ENCODE measurements at places on chromosomes 5 and 9.

DNA sequence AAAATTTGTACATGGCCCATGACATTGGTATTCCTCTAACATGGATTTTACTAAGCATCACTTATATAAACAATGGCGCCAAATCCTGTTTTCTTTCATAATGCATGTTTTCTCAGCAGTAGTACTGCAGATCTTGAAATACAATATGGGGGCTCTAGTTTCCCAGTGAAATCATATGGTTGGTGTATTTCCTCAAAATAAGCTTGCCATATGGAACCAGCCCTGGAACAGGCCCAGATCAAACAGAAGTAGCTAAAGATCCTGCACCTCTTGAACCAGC is 163.9 kb downstream of the ZNF608 start:
- no peak for DNase-seq

DNA sequence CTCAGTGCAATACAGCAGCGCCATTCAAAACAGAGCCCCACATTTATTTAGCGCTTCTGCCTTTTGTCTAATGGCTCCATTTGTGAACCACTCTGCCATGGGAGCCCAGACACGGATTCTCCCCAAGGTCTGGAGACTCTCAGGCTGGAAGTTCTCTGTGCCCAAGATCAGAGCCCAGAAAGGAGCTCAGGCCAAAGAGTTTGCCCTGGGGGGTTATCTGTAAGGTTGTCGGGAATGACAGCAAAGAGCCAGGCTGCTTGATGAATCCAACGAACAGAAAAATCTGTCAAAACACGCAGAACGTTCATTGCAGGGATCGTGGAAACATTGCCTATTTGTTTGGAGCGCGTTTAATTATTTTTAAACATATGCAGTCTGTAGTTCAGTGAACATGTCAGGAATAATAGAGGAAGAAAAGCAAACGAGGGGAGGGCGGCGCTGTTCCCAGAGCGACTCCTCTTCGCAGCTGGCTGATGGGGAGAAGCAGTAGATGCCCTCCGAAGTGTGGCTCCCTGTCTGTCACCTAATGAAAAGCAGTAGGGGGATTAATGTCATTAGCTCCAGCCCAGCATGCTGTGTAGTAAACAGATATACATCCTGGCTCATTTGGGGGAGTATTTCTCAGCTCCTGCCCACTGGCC is 464.9 kb upstream of the MPDZ start:
- DNase-seq: no peak

GRCh38 chr5:14156650-14157492 is 13.7 kb downstream of the TRIO start:
- no peak for DNase-seq

DNA sequence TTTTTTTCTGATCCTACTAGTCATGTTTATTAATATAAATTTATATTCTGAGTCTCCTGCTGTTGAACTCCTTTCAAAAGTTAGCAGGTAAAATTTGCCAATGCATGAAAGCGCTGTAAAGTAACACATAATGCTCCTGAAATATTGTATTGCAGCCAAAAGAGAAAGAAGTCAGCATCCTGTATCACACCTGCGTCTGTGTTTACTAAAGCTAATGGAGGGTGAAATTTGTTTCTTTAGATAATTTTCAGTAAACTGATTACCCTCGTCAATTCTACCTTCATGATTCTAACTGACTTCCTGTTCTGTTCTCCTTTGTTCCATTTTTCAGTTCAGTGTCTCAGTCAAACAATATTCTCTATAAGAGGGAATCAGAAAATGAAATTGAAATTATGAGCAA is 415.4 kb downstream of the CDH9 start:
- no peak for DNase-seq

DNA sequence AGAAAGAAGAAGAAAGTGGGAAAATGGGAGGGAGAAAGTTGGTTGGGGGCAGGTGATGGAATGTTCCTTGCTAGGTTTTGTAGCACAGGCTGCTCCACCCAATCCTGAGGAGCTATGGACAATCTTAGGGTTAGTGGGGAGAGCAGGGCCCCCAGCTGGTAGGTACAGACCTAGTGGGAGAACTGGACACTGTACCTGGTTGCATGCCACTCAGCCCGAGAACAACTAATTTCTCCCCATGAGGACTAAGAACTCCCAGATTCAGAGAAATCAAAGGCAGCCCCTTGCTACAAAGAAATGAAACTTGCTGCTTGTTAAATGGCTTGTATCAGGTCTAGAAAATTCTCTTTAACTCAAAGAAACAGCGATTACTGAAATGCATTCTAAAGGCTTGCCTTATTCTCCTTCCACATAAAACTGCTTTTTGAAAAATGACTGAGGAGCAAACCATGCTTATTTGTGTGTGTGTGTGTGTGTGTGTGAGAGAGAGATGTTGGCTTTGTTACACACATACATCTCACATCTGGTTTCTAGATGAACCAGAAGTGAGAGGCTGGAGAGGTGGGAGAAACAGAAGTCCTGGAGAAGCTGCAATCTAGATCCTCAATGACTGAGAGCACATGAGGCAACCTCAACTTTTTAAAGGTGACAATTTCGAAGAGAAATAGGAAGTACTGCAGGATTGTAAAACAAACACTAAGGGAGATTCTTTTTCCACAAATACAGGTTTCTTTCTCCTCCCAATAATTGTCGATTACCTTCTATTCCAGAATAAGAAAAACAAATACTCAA is 28.9 kb downstream of the FYB1 start:
- no peak for DNase-seq

DNA sequence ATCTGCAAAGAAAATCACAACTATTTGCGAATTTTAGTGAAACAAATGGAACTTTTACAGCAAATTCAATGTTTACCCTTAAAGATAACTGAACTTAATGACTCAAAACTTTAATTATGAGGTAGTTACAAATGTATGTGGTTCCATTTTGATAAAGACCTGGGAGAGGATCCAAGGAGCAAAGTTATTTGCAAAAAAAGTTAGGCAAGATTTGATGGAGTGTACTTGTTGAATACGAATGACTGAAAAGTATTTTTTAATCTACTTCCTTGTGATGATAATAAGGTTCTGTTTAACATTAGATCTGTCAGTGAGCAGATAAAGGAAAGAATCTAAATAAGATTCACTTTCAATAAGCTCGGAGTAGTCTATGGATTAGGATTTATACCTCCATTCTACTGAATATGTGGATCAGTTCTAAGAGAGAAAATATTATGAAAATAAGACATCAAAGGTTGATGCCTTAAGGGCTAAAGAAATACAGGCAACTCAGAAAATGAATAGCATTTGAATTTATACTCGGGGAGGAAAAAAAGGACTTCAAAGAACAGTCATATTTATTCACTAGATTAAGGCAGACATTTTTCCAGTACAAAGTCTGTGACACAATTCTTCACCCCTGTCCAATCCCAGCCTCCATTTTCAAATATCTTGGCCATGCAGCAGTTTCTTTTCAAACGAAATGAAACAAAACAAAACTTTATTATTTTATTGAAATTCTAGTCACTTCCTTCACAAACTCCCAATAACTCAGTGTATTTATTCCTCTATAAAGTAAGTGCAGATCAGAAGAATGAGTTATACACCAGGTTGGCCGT is 199.8 kb downstream of the PDE4D start:
- no peak for DNase-seq

DNA sequence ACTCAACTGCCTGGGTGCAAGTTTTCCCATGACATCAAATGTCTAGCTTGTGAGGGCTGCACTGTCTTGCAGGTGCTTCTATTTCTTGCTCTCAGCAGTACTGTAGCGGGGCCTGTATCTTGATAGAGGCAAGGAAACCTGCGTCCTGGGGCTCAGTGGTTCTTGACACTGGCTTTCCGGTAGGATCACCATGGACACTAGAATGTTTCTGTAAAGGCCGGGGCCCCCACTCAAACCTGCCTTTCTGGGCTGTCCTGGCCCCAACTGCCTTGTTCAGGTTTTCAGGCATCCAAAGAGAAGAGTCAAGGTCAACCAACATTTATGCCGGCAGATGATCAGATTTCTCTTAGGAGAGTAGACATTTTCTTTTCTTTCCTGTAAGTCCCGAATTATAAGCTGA is 26.7 kb upstream of the TENT4A start:
- DNase-seq: no peak

DNA sequence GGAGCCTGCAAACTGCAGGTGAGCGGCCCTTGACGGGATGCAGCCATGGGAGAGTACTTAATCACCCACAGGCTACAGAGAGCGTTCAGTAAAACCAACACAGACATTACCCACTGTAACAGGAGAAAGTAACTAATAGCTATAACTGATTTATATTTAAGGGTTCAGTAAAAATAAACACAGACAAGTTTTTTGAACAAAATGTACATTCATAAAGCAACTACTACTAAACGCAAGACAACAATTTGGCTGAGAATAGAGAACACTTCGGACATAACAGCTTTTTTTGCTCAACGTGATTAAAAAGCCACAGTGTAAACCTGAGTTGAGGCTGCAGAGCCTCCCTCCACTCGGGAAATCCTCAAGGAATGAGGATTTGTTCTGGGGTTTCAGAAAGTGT is 61.7 kb downstream of the LIFR start:
- DNase-seq: no peak

GRCh38 chr5:83510260-83510659 is 38.7 kb downstream of the VCAN start:
- DNase-seq: no peak

- no peak for DNase-seq
Measured at GRCh38 chr9:70435948-70436347, 21.5 kb upstream of the KLF9 start.

DNA sequence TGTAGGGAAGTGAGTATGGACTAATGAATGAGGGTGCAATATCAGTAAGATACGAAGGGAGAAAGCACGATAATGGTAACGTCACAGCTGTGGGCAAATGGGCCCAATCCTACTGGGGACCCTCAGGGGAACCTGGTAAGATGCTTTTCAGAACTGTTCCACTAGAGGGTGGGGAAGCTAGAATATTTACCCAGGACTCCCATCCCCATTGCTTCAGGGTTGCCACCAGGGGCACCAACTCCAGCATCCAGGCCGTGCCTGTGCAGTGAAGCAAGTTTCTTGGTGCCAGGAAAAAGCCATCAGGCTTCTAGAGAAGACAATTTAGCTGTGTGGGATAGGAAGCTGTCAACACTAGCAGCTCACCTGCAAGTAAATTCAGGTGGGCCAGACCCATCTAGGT is 409.3 kb downstream of the AGTPBP1 start:
- no peak for DNase-seq

DNA sequence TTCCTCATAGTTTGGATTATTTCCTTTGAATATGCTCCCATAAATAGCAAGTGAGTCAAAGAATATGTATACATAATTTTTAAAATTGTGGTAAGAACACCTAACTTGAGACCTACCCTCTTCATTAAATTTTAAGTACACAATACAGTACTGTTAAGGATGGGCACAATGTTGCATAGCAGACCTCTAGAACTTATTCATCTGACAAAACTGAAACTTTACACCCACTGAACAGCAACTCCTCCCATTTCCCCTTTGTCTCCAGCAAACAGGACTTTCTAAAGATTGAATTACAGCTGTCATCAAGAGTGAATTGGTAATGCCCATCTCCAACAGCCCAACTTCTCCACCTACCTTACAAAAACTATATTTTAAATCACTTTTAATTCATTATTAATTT is 388.9 kb downstream of the HTR1A start:
- DNase-seq: no peak

- DNase-seq: no peak
Measured at GRCh38 chr5:135154961-135155360, 120.9 kb upstream of the PITX1 start.

DNA sequence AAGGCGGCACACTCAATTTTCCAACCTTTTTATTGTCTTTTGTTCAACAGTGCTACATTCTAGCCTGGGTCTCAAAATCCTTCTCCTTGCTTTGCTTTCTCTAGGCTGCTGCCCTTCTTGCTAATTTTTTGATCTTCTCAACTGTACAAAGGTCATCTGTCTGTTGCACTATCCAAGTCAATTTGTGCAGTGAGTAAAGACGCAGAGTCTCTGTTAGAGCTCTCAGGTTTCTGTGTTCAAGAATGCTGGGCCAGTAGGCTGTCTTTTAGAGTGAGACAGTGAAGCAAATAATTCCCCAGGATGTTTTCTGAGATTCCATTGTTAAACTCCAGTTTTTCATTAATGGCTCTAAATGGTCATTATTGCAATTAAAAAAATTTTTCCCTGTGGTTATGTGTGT is 255.7 kb upstream of the ACTBL2 start:
- DNase-seq: no peak

DNA sequence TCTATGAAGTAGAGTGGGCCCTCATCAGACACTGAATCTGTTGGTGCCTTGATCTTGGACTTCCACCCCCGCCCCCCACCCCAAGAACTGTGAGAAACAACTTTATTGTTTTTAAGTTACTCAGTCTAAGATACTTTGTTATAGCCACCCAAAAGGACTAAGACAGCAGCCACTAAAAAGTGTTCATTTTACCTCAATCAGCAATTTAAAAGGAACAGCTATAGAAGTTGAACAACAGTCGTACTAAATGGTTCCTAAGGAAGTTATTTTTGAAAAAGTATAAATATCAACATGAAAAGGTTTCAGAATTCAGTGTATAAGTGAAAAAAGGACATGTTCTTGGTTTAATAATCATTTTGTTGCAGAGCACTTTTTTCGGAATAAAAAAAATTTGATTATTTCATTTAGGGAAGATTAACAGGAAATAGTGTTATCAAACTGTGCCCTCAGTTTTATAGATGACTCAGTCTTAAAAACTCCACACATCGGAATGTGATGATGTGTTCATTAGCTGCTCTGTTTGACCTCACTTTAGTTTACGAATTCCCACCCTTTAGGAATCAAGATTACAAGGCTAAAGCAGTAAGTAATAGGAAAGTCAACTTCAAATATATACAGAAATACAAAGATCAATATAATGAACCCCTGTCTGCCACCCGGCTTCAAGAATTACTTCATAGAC is 71.2 kb downstream of the MTAP start:
- no peak for DNase-seq

DNA sequence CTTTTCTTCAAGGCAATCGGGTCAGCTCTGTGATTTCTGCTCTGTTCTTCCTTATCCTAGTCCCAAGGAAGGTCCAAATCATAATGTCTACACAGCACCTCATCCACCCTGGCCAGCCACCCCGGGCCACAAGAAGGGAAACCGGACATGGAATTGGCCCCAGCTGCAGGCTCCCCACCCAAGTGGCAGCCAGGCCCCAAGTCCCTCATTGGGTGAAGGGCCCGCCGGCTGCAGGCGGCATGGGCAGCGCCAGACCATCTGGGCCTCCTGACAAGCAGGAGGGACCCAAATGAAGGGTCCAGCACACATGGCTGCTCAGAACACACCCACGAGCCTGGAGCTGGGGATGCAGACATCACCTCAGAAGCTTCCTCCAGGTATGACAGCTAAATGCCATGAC is 33.7 kb downstream of the BICD2 start:
- DNase-seq: peak; percentile 18

GRCh38 chr5:68114378-68115040 is 101.0 kb upstream of the PIK3R1 start:
- DNase-seq: no peak

GRCh38 chr5:57844410-57844809 is 361.8 kb upstream of the ACTBL2 start:
- no peak for DNase-seq

- no peak for DNase-seq
Measured at GRCh38 chr5:62689599-62690368, 111.2 kb downstream of the LRRC70 start.

GRCh38 chr9:117970276-117971050 is 266.3 kb downstream of the TLR4 start:
- DNase-seq: no peak

All from activated naive CD8-positive, alpha-beta T cell treated with anti-CD3 and anti-CD28 coated beads, Interleukin-2, amount 10 ng/mL, durations not matched to agents 7 days and 5 days (primary cell).